Aortic smooth muscle cell (primary cell): ENCODE measurements at places on chromosomes 1 and 21. TPM values are rescaled to one million over a fixed set of nuclear protein-coding genes. Genes with fewer than 3 reads are reported as not detected.

The C1orf116 gene
- total RNA-seq = under 0.01 TPM in 1 of 2 replicates, not detected in the other

The DMRTA2 gene
- total RNA-seq = 0.12 and 0.13 TPM in 2 replicates

The TNFRSF18 gene
- not detected in 2 replicates for total RNA-seq

The FAM72D gene
- 0.93 and 1.1 TPM in 2 replicates for total RNA-seq
